ENCODE measurements at places on chromosomes 6 and 20.
A peak's percentile ranks its signal among the peaks of the same experiment; 100 is the strongest.

DNA sequence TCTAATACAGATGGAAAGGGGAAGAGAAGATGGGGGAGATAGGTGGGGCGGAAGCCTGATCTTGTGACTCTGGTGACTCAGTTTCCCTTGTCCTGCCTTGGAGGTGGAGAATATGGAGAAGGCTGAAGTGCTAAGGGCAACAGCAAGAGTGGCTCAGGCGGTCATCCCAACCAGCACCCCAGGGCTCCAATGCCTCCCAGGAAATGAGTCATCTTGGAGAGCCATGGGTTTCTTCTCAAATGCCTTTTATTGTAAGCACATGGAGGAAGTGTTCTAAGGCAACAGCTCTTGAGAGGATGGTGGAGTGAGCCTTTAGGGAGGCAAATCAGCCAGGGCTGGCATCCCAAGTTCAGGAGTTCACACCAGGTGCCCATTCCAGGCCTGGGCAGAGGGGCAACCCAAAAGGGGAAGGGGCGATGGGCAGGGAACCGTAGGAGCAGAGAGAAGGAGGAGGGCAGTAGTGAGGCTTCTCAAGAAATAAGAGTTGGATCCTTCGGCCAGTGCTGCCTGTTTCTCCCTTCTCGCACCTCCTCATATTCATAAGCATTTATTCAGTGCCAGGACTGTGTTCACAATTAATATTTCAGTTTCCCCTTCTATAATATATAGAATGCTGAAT is 13.2 kb upstream of the AHCY start:
- no peak for DNase-seq

GRCh38 chr6:143507358-143508145 is 4.0 kb downstream of the FUCA2 start:
- no peak for DNase-seq

DNA sequence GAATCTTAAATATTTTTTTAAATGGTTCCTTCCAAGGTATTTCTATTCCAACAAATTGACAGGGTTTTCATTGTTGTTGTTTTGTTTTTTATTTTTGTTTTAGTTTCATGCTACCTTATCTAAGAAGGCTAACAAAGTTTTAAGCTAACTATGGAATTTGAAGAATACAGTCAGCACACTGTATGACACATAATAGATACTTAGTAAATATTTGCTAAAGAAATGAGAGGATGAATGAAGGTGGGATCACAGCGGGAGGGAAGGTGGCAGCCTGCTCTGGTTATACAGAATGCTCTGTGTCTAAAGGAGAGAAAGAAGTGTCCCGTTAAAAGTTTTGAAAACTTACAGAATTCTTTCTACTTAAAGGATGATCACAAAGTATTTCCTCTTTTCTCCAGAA is 43.7 kb upstream of the DST start:
- DNase-seq = no peak

DNA sequence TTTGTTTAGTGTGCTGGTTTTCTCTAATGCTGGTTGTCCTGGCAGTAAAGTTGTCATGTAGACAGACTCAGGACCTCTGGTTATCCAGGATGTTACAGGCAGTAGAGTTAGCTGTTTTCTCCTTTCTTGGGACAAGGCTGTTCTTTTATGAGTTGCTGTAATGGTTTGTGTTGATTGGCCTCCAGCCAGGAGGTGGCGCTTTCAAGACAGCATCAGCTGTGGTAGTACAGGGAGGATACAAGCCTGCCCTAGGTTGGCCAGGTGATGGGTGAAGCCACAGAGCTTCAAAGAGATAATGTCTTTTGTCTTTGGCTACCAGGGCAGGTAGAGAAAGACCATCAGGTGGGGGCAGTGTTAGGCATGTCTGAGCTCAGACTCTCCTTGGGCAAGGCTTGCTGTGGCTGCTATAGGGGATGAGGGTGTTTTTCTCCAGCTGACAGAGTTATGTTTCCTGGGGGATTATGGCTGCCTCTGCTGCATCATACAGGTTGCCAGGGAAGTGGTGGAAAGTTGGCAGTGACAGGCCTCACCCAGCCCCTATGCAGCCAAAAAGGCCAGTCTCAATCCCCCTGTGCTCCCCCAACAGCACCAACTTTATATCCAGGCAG is 127.2 kb upstream of the TAB2 start:
- DNase-seq = peak; percentile 37

DNA sequence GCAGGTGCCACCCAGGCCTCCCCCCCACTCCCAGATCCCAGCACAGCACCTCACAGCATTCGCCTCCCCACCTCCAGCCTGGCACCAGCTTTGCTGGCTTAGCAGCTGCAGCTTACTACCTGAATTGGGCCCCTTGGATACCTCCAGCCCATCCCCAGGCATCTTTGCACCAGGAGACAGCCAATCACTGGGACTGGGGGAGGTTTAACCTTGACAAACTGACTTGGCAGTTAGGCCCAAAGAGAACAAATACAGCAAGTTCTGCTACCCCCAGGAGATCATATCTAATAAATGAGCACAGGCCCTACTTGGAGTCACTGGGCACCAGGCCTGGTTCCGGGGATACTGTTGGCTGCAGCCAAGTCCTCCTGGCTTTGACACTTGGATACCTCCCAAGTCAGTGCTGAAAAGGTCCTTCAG is 8.8 kb downstream of the PDRG1 start:
- no peak for DNase-seq

- no peak for DNase-seq
Observed at GRCh38 chr20:57801581-57801980, 91.8 kb upstream of the PMEPA1 start.
